GM13976 (cell line): ENCODE measurements at places on chromosomes 7 and 10.
A peak's percentile ranks its signal among the peaks of the same experiment; 100 is the strongest.

- DNase-seq, result no peak
These were observed 24.4 kb upstream of the ELN start for GRCh38 chr7:74003621-74004020.

GRCh38 chr7:129561677-129562359, 49.7 kb upstream of the NRF1 start:
- no peak for DNase-seq

- peak; percentile 78 for DNase-seq
These were observed 49.1 kb upstream of the ELN start for GRCh38 chr7:73978661-73979563.

DNA sequence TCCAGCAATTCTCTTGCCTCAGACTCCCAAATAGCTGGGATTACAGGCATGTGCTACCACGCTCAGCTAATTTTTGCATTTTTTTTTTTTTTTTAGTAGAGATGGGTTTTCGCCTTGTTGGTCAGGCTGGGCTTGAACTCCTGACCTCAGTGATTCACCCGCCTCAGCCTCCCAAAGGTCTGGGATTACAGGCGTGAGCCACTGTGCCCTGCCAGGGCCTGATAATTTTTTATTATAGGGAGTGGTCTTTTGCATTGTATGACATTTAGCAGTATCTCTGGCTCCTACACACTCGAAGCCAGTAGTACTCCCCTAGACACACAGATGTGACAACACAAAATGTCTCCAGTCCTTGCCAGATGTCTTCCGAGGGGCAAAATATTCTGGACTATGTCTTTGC, 124.0 kb downstream of the DKK1 start:
- DNase-seq, result no peak

GRCh38 chr7:55306331-55306730, 58.8 kb upstream of the LANCL2 start:
- DNase-seq, result no peak

DNA sequence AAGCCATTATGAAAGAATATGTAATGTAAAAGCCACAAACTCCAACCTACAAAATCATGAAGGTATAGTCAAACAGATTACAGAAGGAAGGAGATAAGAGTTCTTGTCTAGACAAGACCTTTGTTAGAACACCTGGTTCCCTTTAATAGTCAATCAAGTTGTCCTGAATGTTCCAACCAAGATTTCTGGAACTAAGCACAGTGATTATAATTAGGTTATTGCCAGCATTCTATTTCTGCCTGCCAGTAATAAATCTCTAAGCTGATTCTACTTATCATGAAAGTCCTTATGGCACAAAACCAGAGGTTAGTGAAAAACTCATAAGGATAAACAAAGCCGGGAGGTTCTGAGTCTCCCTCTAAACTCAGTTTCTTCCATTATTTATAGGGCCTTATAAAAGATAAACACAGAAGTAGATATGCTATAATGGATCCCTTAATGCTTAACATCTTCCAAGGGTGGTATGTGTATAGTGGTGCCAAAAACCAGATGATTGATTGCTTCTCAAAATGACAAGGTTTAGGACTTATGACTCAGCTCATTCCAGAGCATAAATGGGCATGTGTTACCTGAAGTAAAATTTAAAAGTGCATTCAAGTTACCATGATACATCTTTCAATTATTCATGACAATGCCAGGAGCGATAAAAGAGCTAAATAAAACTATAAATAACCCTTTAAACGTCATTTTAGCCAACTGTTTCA, 237.2 kb downstream of the CSTF2T start:
- no peak for DNase-seq

DNA sequence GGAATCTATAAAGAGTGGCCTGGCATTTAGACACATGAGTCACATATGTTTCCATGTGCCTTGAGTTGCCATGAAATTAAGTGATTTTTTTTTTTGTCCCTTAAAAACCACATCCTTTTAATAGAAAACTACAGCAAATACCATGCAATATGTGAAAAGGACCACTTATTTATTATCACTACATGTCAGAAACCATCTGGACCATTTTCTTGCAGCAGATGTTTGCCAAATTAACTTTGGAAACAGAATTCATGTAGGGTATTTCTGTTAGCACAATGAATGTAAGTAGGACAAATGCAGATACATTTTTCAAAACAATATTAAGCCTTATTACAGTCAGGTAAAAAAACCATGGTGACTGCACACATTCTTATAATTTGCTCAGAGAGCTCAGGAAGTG, 230.6 kb downstream of the REEP3 start:
- no peak for DNase-seq

- no peak for DNase-seq
These were observed 439 bp downstream of the RBP4 start for GRCh38 chr10:93600446-93601145.

DNA sequence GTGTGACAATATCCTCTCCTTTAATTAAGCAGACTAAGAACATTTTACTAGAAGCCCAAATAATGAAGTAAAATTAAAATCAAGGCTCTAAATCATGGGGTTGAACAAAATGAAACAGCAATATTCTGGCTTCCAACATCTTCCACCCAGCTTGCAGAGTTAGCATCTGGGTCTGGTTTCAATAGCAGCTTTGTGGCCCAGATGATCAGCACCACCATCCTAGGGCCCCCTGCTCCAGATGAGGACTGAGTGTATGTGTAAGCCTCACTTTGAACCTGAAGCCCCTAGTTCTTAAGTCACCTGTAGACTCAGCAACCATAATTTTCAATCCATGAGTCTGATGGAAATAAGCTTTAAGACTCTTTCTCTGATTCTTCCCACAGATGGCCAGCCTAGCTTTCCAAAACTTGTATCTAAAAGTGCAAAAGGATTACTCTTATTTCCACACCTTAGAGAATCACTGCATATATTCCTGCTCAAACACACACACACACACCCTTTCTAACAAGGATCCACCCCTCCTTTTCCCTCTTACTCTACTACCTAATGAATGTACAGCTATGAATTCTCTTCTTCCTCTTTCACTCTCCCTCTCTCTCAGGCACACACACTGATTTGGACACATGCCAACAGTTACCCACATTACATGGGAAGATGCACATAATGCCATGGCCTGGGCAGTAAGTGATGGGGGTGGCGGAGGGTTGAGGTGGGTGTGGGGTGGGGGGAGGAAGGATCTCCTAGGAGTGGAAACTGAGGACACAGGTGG, 3.5 kb downstream of the DENND11 start:
- DNase-seq, result no peak

DNA sequence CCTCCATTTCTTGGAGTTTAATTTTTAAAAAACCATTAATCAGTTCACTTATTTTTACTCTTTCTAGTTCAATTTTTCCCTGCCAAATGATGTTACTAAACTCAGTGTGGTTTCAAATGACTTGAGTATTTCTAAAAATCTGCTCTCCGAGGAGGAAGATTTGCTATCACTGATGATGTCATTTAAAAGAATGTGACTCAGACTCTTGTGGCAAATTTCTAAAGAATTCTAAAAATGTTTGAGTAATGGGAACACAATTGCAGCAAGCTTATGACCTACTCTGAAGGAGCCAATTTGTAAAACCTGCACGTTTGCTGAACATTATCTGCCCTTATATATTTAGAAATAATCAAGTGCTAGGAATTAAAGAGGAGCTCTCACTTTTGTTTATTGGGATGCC, 88.6 kb downstream of the SPAG6 start:
- no peak for DNase-seq

DNA sequence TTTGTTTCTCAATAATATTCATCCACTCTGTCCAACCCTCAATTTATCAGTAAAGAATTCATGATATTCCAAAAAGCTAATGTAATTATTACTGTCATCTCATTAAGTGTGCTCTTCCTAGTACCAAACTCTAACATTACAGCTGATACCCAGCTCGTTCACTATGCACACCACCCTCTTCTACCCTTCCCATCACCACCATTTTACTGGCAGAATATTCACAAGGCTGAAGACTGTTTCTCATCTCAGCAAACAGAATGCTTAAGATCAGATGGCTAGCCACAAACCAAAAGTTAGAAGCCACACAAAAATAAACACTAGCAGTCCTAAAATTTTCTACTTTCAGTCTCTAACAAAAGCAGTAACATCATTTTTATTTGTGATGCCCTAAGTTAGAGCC, 121.5 kb downstream of the SRPK2 start:
- DNase-seq, result no peak

- DNase-seq, result no peak
These were observed 38.2 kb upstream of the PFKFB3 start for GRCh38 chr10:6164271-6165095.

- DNase-seq, result no peak
These were observed 1.7 kb upstream of the ST7 start for GRCh38 chr7:116951366-116952292.

- DNase-seq, result no peak
These were observed 21.3 kb downstream of the ZEB1 start for GRCh38 chr10:31340343-31340742.

- DNase-seq, result no peak
These were observed 95.8 kb downstream of the PARD3 start for GRCh38 chr10:34719328-34719727.

GRCh38 chr10:129899276-129900130, 64.6 kb downstream of the EBF3 start:
- no peak for DNase-seq

DNA sequence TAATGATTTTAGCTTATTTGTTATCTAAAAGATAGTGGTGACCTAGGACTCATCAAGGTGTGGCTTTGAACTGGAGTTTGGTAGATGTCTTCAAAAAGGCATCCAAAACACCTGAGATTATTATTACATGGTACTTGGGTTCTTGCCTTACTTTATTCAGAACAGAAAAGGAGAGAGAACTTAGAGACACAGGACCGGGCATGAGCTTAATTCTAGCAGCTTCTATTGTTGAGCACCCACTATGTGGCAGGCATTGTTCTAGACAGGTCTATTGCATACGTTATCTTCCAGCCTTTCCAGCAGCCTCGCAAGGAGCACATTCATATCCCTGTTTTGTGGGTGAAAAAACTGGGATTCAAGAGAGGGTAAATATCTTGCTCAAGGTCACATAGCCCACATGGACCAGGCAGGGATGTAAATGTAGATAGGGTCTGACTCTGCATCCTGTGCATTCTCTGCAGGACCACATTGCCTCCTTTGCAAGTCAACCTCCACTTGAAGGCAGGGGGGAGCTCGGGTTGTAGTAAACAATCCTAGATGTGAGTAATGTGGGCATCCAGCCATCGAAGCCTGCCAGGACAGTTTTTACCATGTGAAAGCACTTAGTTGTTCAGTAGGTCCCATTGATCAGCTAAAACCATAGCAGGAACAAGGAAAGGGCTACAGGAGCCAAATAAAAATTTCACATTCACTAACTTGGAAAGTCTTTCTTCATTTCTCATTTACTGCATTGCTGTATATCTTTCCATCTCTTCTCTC, 551.4 kb downstream of the LRMDA start:
- no peak for DNase-seq

GRCh38 chr10:7364474-7364873, 46.4 kb downstream of the SFMBT2 start:
- no peak for DNase-seq

DNA sequence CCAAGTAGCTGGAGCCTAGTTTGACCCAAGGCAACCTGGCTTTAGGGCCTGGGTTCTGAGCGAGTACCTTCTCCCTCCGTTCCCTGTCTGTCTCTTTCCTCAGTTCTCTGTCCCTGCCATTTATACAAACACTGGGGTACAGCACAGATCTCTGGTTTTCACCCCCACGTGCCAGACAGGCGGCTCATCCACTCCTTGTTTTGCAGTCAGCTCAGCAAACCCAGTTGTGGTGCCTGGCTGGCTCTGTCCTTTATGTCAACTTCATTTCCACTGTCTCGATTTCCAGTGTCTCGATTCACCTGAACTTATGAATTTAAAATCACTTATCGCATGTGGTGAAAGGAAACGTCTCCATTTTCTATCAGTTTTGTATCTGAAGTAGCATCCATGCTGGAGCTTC, 230.8 kb downstream of the FRMD4A start:
- no peak for DNase-seq

DNA sequence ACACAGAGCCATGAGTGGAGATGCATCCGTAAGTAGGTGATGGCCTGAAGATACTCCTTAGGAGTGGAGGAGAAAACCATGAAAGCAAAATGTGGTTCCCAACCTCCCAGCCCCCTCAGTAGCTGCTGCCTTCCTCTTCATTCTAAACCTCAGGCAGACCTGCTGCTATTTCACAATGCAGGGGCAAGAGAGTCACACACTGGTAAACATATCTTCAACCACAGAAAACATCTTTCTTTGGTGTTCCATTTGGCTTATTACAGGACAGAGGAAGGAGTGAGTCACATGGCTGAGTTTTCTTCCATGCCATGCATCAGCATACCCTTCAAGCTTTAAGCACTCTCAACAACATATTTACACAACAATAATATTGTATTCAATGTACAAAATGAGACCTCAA, 342.1 kb downstream of the BMPER start:
- no peak for DNase-seq

- no peak for DNase-seq
These were observed 6.6 kb upstream of the DEPP1 start for GRCh38 chr10:44985175-44985681.

DNA sequence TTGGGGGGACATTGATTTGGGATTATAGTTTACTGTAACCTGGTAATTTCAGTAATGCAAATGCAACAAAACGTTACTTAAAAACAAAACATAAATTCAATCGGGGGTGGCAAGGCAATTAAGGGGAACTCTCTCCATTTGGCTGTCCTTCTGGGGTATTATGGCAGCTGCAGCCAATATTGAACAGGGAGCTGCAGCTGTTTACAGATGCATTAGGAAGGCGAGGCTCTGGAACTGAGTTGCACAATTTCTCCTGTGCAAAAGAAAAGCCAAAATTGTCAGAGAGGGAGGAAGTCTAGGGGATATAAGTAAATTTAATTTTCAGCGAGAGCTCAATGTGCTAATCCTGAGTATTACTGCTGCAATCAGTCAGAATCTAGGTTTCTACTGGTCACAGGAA, 36.1 kb downstream of the NEUROD6 start:
- no peak for DNase-seq

- DNase-seq, result no peak
These were observed 5.5 kb upstream of the ZNF777 start for GRCh38 chr7:149466364-149466763.

GRCh38 chr10:35605191-35605590, at the start of gene GJD4:
GJD4 (plus strand) TSS chr10:35605341; CDS start chr10:35605568, 227 bp downstream.
- no peak for DNase-seq

GRCh38 chr7:70040970-70041766, 442.9 kb downstream of the AUTS2 start:
- no peak for DNase-seq

- DNase-seq, result no peak
These were observed 7.9 kb downstream of the PKD1L1 start for GRCh38 chr7:47940088-47941013.
